ENCODE measurements at places on chromosomes 5 and 9. TPM values are rescaled to one million over a fixed set of nuclear protein-coding genes. Genes with fewer than 3 reads are reported as not detected.

GRCh38 chr5:96048763-96049162, 87.1 kb upstream of the ELL2 start:
- peaks cover 19% of the 10 kb centered on the region for H3K4me1 ChIP-seq
- no peaks in the 10 kb centered on the region for H3K27me3 ChIP-seq
- H3K36me3 ChIP-seq: no peaks in the 10 kb centered on the region

GRCh38 chr5:109911731-109912130, 222.0 kb downstream of the MAN2A1 start:
- no peak for DNase-seq
- H3K4me3 ChIP-seq: no peak overlapping the region
- no peaks in the 10 kb centered on the region for H3K36me3 ChIP-seq
- no peaks in the 10 kb centered on the region for H3K4me1 ChIP-seq
- H3K27ac ChIP-seq: no peak overlapping the region

The ZFP37 gene
- total RNA-seq: 0.31 TPM

The FAM200C gene
- total RNA-seq: 5.0 TPM

Data from SJSA1 (cell line).